ENCODE measurements at places on chromosomes 3 and 15. TPM values are rescaled to one million over a fixed set of nuclear protein-coding genes. Genes with fewer than 3 reads are reported as not detected.

- DNase-seq: no peak
Measured at GRCh38 chr3:142353571-142353970, 94.3 kb downstream of the XRN1 start.

DNA sequence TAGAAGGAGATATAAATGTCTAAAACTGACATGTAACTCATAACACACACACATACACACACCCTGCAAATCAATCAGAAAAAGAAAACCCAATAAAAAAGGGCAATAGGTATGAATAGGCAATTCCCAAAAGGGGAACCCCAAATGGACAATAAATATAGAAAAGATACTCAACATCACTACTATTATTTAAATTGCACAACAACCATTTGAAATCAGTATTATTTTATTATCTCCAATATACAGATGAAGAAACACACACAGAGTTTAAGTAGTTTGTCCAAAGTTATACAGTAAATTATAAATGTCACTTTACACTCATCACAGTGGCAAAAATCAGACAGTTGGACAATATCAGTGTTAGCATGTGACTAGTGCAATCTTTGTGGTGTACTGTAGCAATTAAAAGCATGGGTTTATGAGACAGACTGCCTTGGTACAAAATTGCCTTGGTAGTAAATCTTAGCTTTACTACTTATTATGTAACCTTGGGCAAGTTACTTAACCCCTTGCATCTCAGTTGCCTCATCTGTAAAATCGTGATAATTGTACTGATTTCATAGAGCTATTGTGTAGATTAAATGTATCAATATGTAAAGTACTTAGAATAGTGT lies 3.4 kb upstream of the FSTL1 start:
- no peak for DNase-seq

DNA sequence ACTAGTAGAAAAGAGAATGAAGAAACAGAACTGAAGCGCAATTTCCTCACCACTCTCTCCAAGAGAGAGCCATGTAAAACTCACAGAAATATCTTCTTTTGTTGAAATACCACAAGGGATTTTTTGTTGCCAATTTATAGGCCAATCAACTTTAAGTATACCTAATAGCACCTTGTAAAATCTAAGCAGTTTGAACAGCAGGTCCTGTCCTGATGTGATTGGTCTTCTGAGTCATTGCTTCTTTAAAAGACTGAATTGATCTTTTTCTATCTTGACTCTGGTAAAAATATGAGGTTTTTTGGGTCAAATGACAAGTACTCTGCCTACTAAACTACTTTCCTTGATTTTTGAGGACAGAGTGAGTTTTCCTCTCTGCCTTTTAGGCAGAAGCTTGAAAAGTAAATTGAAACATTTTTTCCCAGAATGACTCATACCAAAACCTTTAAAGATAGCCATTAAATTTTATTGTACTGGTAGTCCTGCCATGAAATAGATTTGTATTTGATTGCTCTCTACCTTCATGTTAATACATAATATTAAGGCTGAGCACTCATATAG lies 343.9 kb upstream of the CBLB start:
- DNase-seq: no peak

GRCh38 chr3:158718490-158719170 lies 13.6 kb downstream of the RARRES1 start:
- DNase-seq: no peak

GRCh38 chr3:164679245-164679644 lies 399.1 kb downstream of the SI start:
- no peak for DNase-seq

GRCh38 chr15:52050416-52050815 lies 31.4 kb downstream of the MAPK6 start:
- DNase-seq: no peak

The HRH1 gene
- total RNA-seq: 0.40 TPM

The NR1I2 gene
- 0.17 TPM for total RNA-seq

The SPINK8 gene
- total RNA-seq: not detected

The VGLL4 gene
- 32.9 TPM for total RNA-seq

The LSM3 gene
- 13.7 TPM for total RNA-seq

Data from heart left ventricle (tissue), 16 donors.